Stimulated activated CD4-positive, alpha-beta T cell treated with anti-CD3 and anti-CD28 coated beads, Interleukin-1b, Interleukin-23, amount 100 ng/mL, for 4 hours (primary cell): ENCODE measurements at places on chromosomes 6 and 20.

- DNase-seq = no peak
Measured at GRCh38 chr6:70345619-70346018, 42.7 kb upstream of the COL9A1 start.

GRCh38 chr6:108779536-108780275, 68.5 kb upstream of the ARMC2 start:
- no peak for DNase-seq

DNA sequence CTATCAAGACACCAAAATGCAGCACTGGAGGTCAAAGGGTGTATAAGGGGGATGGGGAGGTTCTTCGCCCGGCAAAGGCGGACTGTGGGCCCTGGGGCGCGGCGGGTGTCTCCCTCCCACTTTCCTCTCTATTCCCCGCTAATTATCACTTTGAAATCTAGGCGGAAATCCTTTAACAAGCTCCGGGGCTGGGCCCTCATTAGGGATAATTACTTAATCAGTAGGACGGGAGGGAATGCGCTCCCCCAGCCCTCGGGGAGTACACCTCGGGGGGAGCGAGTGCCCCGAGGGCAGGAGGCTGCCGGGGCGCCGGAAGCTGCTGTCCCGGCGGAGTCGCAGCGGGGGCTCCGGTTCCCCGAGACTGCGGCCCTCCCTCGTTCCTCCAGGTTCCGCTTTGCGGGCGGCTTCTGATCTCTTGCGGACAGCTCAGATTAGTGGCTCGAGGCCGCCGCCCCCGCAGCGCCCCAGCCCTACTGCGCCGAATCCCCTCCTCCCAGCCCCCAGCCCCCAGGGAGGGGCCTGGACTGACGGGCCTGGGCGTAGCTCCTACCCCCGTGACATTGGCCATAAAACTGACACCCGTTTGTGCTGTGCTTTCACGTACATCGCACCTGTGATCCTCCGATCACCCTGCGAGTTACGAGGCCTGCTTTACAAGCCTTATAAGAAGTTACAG, 14.7 kb downstream of the MUCL3 start:
- peak; percentile 51 for DNase-seq

- DNase-seq = no peak
Measured at GRCh38 chr20:38585404-38586180, 4.6 kb downstream of the ADIG start.

GRCh38 chr6:139939189-139939979, 564.9 kb upstream of the CITED2 start:
- DNase-seq = no peak

DNA sequence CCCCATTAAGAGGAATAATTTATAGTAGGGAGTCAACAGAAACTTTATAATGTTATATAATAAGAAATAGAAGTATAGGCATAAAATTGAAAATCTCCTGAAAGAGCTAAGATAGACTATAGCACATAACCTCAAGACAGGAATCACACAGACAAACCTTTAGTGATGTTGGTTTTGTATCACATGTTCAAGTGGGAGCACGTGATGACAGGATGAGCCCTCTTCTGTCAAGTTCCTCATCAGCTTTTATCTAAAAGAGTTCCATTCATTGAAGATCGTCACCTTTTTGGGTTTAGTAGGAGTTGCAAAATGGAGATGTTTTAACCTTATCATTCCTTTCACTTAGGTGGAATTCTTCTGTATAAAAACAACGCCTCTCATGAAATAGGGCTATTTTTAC, 127.0 kb downstream of the MCHR2 start:
- no peak for DNase-seq

DNA sequence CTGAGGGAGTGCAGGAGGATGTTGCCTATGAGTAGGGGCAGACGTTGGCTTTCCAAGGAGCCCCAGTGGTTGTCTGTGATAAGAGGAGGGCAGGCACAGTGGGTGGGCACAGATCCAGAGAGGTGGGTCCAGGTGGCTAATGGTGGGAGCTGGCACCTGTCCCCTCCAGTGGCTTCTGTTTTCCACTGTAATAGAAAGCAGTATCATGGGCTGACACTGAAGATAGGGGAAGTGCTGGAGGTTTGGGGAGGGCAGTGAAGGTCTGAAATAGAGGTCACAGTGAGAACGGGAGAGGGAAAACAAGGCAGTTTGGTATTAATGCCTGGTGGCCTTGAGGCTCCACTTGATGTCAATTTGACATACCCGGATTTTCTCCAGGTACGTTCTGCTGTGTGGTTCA, 10.5 kb upstream of the TXNDC5 start:
- DNase-seq = no peak
